Mesenteric fat pad (tissue), 1 donor: ENCODE measurements at places on chromosomes 13 and 19.

- DNase-seq, result no peak
These were observed 19.6 kb downstream of the ALG5 start for GRCh38 chr13:36979361-36980050.

- DNase-seq, result no peak
These were observed 37.1 kb downstream of the DZIP1 start for GRCh38 chr13:95607366-95607765.

DNA sequence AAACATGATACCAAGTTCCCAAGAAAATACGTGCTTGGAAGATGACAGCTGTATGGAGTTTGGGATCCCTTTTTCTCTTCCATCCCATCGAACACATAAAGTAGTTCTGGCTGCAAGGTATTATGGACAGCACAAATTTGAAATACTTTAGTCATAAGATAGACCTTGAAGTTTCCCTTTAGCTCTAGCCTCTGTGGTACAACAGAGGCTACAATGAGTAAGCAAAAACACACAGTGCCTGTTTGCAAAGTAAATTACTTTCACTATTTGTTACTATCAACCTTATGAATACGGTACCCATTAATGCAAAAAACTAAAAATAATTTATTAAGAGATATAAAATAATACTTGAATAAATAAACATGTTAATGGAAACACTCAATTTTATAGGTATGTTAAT lies 21.0 kb upstream of the LRCH1 start:
- DNase-seq, result no peak

GRCh38 chr19:38571682-38572081 lies 46.1 kb downstream of the MAP4K1 start:
- no peak for DNase-seq

DNA sequence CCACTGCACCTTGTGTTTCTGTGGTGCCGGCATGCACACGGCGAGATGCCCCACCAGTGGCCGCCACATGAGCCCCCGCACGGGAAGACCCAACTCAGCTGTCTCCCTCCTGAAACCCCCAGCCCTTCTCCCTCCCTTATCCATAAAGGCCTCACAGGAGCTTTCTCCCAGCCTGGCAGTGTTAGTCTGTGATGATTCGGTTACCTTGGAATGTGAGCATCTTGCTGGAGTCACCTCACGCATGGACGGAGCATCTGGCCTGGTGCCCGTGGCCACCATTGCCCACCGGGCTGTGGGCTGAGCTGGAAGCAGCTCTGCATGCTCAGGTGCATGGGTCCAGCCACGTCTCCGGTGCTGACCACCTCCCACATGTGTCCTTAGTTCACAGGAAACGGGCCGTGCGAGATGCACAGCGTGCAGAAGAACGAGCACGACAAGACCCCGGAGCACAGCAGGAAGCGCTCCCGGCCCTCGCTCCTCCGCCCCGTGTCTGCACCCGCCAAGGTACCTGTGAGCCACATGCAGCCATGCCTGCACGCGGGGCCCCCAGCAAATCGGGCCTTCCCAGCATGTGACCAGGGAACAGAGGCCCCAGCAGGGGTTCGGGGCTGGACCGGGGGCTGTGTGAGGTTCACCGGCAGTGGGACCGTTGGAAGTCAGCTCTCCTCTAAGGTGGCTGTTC lies 22.0 kb downstream of the SIN3B start:
- no peak for DNase-seq

DNA sequence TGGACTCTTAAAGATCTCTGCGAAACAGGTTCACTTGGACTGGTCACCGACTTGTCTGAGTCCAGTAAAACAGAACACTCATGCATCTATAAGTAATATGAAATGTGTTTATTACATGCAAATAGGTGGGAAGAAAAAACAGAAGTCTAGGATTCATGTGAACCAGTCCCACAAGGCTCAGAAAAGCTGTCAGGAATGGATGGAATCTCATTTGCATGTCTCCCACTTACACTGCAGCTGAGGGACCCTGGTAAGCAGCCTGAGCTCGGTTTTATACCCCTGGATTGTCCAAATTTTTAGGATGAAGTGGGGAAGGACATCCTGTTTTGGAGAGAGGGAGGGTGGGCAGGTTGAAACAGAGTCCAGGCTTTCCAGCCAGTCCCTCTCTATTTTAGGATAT lies 1545.1 kb upstream of the PCDH20 start:
- no peak for DNase-seq

DNA sequence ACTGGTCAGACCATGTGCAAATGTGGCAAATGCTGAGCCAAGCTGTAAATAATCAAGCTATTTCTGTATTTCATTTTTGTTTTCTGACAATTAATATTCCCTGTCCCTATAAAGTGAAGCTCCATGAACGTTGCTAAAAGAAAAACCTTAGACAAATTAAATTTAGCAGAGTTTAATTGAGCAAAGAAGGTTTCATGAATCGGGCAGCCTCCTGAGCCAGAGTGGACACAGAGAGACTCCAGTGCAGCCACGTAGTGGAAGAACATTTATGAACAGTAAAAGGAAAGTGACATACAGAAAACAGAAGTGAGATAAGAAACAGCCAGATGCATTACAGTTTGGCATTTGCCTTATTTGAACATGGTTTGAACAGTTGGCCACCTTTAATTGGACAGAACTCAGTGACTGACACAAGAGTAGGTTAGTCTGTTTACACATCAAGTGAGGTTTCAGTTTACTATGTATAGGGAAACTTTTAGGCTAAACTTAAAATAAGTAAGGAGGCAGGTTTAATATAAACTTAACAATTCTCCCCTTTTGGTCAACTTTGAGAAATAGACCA lies 69.7 kb downstream of the UFM1 start:
- DNase-seq, result no peak

DNA sequence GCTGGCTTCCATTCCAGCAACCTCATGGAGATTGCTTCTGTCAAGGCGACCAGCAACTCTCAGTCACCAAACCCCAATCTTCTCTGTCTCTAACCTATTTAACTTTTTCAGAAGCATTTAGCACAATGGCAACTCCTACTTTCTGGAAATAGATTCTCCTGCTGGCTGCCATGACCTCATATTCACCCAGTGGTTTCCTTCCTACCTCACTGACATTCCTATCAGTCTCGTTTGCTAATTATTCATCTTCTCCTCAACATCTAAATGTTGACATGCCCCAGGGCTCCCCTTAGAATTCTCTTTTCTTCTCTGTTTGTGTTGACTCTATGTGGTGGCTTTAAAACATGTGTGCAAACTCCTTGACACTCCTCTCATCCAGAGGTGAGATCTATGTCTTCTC lies 106.7 kb downstream of the OLFM4 start:
- DNase-seq, result no peak

- no peak for DNase-seq
These were observed 108.1 kb downstream of the GADD45B start for GRCh38 chr19:2584002-2584401.

DNA sequence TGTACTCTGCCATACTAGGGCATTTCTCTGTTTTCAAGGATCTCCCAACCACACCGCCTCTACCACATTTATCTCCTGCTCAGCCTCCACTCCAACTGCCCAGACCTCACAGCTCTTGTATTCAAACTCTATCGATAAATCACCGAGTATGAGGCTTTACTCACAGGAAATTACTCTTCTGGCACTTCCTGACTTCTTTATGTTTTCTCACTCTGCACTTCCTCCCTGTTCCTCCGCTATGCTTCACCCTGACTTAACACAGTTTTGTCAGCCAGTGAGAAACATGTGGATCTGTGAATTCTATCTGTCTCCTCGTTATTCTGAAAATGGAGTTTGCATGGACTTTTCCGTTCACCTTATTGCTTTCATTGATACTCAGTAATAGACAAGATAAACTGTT lies 2.6 kb upstream of the CARD8 start:
- DNase-seq, result no peak

DNA sequence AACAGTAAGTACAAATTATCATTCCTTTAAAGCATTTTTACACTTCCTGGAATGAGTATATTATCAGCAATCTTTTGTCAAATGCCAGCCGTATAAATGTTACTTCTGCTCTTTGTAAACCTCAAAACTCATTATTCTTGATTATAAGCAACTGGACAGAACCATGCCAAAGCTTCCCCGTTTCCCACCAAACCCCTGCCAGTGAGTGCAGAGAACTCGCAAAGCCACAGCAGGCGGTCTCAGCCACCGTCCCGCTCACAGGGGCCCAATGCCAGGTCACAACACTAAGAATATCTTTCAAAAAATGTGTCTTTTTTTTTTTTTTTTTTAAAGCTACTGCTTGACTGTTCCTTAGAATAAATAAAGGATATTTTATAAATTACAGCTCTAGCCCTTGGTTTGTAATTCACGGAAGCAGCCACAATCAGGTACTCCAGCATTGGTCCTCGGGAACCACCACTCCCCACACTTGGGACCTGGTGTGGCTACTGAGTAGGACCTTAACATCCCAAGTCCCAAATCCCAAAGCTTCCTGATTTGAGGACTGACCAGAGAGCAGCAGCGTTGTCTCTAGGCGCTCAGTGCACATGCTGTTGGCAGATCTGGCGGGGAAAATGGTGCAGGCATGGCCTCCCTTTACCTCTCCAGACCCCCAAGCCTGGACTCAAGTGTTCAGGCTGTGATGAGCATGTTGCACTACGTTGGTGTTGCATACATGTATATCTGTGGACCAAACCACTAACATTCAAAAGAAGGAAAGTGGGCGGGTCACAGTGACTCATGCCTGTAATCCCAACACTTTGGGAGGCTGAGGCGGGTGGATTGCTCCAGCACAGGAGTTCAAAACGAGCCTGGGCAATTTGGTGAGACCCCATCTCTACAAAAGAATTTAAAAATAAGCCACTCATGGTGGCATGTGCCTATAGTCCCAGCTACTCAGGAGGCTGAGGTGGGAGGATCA lies 19.0 kb downstream of the KCTD15 start:
- DNase-seq, result peak; percentile 53

DNA sequence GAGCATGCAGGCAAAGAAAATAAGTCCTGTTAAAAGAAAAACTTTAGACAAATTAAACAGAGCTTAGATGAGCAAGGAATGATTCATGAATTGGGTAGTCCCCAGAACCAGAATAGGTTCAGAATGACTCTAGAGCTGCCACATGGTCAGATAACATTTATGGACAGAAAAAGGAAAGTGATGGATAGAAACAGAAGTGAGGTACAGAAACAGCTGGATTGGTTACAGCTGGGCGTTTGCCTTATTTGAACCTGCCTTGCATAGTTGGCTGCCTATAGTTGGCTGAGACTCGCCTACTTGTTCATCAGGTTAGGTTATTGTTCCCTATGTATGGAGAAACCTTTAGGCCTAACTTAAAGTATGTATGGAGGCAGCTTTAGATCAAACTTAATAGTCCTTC lies 35.4 kb downstream of the WDFY2 start:
- no peak for DNase-seq

GRCh38 chr13:32587011-32587810 lies 959 bp downstream of the PDS5B start:
- peak; percentile 91 for DNase-seq

DNA sequence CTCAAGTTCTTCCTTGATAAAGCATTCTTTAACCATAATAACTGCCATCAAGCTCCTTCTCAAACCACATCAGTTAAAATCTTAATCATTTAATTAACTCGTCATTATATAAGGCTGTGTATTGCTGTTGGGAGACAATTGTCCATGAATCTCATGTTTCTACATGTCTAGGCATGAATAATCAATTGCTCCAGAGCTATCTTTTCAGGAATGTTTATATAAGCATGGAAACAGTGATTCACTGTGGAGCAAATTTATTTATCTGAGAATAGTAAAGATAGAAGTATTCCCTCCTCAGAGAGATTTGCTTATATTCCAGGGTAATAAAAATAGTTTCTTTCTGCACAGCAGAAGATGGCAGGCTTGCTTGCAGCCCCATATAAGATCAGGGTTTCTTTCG lies 71.1 kb downstream of the CBY2 start:
- no peak for DNase-seq
